Endothelial cell (in vitro differentiated cells): ENCODE measurements at places on chromosomes 7 and 10.

DNA sequence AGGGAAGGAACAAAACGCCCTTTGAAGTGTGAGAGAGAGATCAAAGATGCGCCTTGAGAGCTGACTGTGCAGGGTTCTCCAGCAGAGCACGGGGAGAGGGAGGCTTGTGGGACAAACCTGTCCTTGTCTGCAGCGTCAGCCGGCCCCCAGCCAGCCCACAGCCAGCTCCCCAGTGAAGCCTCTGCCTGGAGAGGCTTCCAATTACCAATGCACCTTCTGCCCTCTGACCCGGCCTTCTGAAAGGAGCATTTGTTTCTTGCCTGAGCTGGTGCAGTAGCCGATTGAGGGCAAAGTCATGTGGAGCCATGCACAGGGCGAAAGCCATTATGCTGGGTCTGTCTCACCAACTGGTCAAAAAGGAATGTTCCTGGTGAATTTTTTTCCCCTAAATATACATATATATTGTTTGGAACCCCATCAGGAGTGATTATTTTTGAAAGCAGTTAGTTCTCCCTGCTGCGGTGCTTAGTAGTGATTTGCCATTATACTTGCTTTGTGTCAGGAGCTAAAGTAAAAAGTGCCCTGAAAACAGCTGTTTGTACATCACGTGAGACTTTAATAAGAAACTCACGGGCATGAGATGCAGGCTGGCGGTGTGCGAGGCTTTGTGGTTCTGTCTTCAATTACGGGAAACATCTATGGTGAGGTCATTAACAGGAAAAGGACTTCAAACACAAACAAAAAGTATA, 268.6 kb downstream of the KLF6 start:
- peaks cover 7% of the 10 kb centered on the region for H3K4me1 ChIP-seq
- no peaks in the 10 kb centered on the region for H3K27me3 ChIP-seq
- no peak overlapping the region for H3K4me3 ChIP-seq
- DNase-seq: no peak

- peaks cover 38% of the 10 kb centered on the region for H3K4me1 ChIP-seq
- DNase-seq: no peak
- H3K27me3 ChIP-seq: peaks cover 9% of the 10 kb centered on the region
- no peak overlapping the region for H3K27ac ChIP-seq
- H3K4me3 ChIP-seq: peak overlapping the region; percentile 96
Measured at GRCh38 chr7:149196705-149197171, 1.4 kb downstream of the ZNF282 start.

DNA sequence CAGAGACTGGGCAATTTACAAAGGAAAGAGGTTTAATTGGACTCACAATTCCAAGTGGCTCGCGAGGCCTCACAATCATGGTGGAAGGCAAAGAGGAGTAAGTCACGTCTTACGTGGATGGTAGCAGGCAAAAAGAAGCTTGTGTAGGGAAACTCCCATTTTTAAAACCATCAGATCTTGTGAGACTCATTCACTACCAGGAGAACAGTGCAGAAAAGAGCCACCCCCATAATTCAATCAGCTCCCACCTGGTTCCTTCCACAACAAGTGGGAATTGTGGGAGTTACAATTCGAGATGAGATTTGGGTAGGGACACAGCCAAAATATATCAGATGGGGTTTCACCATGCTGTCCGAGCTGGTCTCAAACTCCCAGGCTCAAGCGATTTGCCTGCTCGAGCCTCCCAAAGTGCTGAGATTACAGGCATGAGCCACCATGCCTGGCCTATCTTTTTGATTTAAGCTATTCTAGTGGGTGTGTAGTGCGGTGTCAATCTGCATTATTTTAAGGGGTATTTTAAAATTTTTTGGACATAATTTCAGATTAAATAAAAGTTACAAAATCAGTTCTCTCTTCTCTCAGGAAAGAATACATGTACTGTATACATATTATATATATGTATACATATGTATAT, 9.0 kb upstream of the MRPS16 start:
- H3K4me3 ChIP-seq: no peak overlapping the region
- H3K27me3 ChIP-seq: no peaks in the 10 kb centered on the region
- no peak for DNase-seq

GRCh38 chr10:101063050-101063525, 1.3 kb downstream of the KAZALD1 start:
- H3K4me1 ChIP-seq: peaks cover 49% of the 10 kb centered on the region
- H3K36me3 ChIP-seq: no peaks in the 10 kb centered on the region
- peak overlapping the region; percentile 42 for H3K4me3 ChIP-seq
- peaks cover 3% of the 10 kb centered on the region for H3K27me3 ChIP-seq

DNA sequence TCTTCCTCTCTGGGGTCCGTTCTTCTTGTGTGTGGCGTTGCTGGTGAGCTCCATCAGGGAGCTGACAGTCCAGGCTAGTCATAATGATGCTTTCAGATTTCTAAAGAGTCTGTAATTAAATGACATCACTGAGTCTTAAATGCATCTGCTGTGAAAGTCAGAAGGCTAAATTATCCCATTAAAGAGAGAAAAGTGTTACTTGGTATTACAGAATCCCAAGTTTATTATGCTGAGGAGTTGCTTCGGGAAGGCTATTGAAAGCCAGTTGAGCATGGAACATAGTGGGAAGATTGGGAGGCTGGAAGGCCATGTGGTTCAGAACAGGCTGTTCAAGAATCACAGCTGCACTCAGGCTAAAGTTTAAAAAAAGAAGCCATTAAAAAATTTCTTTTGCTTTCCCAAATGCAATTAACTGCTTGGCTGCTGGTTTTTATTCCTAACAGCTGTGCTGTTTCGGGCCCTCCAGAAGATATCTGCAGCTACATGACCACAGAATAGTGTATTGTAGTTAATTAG, 342.6 kb upstream of the LRGUK start:
- H3K27ac ChIP-seq: no peak overlapping the region
- no peaks in the 10 kb centered on the region for H3K27me3 ChIP-seq
- DNase-seq: no peak

GRCh38 chr7:26958834-26959233, 94.4 kb upstream of the SKAP2 start:
- no peaks in the 10 kb centered on the region for H3K27me3 ChIP-seq
- H3K36me3 ChIP-seq: no peaks in the 10 kb centered on the region
- H3K4me3 ChIP-seq: no peak overlapping the region
- no peak for DNase-seq
- peaks cover 2% of the 10 kb centered on the region for H3K4me1 ChIP-seq

DNA sequence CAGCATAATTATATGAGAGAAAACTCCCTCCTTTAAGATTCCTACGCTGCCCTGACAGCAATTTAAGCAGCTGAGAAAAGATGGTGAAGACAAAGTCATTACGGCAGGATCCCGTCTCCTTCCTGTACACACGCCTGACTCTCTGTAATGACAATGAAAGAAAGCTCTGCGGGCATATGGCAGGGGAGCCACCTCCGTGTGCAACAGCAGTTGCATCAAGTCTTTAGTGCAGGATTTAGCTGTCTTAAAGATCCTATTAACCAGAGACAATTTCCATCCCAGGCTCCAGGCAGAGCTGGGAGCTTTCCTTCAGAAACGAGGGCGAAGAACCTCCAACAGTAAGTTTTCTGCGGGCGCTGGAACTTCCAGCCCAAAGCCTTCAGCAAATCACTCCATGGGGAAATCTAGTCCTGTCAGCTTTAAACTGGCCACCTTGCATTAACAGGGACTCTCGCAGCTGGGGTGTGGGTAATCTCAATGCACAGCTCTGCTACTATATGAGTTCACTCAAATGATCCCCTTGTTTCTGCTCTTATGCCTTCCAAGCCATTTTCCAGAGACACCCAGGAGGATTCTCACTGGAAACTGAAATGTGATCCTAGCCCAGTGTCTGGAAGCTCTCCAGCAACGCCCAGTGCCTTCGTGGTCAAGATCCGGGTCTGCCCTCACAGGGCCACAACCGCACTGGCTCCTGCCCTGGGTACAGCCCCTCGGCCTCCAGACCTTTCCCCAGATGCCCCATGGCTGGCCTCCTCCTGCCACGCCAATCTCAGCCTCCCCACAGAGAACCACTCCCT, 74.9 kb downstream of the CTBP2 start:
- peak overlapping the region; percentile 48 for H3K27ac ChIP-seq
- peaks cover 6% of the 10 kb centered on the region for H3K27me3 ChIP-seq
- no peak overlapping the region for H3K4me3 ChIP-seq
- no peak for DNase-seq
- peaks cover 22% of the 10 kb centered on the region for H3K4me1 ChIP-seq
- H3K36me3 ChIP-seq: peaks cover 20% of the 10 kb centered on the region

DNA sequence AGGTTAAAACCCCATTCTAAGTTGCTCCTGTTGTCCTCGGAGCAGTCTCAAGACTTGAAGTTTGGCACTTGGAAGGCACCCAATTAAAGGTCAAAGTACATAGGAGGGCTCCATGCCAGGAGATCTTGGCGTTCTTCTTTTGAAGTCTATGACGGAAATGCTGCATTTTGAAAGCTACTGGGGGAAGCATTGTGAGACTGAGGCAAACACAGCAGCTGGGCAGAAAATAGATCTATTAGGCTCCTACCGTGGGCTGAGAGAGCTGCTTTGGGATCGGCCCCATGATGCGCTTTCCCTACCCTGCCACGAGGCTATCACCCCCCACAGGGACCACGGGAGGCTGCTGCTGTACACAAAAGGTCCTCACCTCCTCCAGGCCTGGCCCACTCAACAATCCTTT, 20.0 kb downstream of the KIAA1549 start:
- no peaks in the 10 kb centered on the region for H3K4me1 ChIP-seq
- peaks cover 3% of the 10 kb centered on the region for H3K27me3 ChIP-seq
- H3K27ac ChIP-seq: no peak overlapping the region
- peaks cover 4% of the 10 kb centered on the region for H3K36me3 ChIP-seq

DNA sequence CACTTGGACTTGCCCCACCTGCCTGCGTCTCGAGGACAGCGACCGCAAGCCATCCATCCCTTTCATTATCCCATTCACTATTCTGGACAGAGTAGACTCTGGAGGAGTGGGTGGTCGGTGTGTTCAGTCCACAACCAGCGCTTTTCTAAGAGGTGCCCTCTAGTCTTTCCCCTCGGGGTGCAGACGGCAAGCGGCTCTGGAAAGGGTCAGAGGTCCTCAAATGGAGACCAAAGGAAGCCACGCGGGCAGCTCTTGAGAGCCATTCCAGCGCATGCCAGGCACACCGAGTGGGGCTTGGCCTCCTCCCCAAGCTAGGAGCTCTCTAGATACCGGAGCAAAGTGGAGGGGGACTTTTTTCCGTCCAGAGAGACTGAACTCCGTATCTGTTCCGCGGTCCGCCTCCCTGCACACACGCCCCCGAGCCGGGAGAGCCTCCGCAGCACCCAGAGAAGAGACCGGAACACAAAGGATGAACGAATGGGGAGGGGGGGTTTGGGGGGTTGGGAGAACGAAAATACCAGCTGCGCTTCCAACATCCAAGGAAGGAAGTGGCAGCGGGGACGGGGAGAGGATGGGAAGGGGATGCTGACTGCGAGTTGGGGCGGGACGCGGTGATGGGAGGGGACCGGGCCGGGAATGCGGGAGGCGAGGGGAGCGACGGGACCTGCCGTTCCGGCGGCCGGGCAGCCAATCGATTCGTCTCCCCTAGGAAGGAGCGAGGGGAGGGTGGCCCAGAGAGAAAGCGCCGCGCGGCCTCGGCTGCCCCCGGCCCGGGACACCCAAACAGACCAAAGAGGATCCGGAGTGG, 515 bp downstream of the GSDME start:
- H3K27me3 ChIP-seq: peaks cover 8% of the 10 kb centered on the region
- H3K4me3 ChIP-seq: peak overlapping the region; percentile 91
- no peaks in the 10 kb centered on the region for H3K36me3 ChIP-seq
- H3K27ac ChIP-seq: no peak overlapping the region
- peaks cover 6% of the 10 kb centered on the region for H3K4me1 ChIP-seq

- no peak for DNase-seq
- peaks cover 3% of the 10 kb centered on the region for H3K27me3 ChIP-seq
Measured at GRCh38 chr10:43424416-43424815, 12.5 kb upstream of the ZNF487 start.

DNA sequence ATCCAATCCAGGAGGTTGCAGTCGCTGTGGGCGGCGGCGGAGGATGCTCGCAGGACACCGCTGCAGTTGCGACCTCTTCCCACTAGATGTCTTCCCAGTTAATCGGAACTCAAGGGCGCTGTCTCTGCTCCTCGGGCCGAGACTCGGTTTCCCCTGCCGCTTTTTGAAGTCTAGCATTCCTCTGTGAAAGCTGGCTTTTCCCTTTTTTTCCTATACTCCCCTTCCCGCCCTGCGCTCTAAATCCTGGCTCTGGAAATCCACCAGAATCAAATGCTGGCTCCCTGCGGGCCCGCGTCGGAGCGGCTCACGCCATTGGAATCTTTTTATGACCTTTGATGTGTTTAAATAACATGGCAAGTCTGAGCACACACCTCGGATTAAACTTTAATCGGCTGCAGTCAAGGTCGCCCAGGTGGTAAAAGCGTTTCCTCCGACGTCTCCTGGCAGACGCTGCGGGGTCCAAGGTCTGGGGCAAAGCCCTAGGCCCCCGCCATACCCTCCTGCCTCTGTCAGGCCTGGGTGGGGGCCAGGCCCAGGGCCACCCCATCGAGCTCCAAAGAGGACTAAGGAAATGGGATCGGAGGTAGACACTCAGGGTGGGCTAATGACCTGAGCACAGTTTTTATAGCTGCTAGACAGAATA, 10.7 kb upstream of the HOXA13 start:
- no peak overlapping the region for H3K27ac ChIP-seq
- H3K27me3 ChIP-seq: peaks cover 25% of the 10 kb centered on the region
- H3K4me3 ChIP-seq: no peak overlapping the region
- peak; percentile 68 for DNase-seq

- H3K27ac ChIP-seq: no peak overlapping the region
- H3K4me3 ChIP-seq: no peak overlapping the region
- H3K36me3 ChIP-seq: peaks cover 4% of the 10 kb centered on the region
- no peak for DNase-seq
- peaks cover 2% of the 10 kb centered on the region for H3K27me3 ChIP-seq
Measured at GRCh38 chr10:31062856-31063255, 31.2 kb upstream of the ZNF438 start.

GRCh38 chr10:56212951-56213350, 148.1 kb downstream of the ZWINT start:
- H3K4me1 ChIP-seq: no peaks in the 10 kb centered on the region
- no peak overlapping the region for H3K4me3 ChIP-seq
- no peak for DNase-seq
- no peaks in the 10 kb centered on the region for H3K27me3 ChIP-seq
- no peaks in the 10 kb centered on the region for H3K36me3 ChIP-seq

DNA sequence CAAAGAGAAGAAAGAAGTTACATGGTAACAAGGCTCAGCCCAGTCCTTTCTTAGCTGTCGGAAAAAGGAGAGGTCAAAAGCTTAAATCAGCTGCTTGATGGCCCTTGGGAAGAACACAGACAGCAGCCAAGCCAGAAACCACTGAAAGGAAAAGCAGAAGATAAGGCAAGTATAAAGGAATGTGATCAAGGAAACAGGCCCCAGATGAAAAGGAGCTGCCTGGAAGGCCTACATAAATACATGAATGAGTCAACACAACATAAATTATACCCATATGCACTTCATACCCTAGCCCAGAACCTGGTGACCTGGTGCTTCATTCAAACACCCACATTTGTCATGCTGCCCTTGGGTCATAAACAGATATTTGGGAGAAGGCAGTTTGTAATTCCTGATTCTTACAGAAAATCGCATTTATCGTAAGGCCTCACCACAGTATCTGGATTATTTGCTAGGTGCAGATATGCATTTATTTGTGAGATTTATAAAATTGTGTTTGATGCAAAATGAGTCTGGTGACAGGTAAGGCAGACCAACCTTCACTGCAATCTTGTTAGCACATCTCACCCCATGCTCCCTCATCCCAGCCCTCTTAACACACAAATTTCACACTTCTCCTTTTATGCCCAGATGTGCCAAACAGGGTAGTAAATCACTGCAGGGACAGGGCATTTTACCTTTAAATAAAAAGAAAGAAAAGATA, 94.9 kb upstream of the KCNIP2 start:
- no peak overlapping the region for H3K4me3 ChIP-seq
- H3K4me1 ChIP-seq: peaks cover 36% of the 10 kb centered on the region
- H3K27ac ChIP-seq: peak overlapping the region; percentile 81
- peaks cover 2% of the 10 kb centered on the region for H3K27me3 ChIP-seq
- DNase-seq: no peak
